Right kidney (tissue), 9 donors: ENCODE measurements at places on chromosomes 12 and 14.

GRCh38 chr12:105223352-105223845, 12.6 kb downstream of the APPL2 start:
- DNase-seq = no peak

- DNase-seq = no peak
These were observed 412.4 kb downstream of the PCNX1 start for GRCh38 chr14:71319666-71320065.

GRCh38 chr14:29893989-29894388, 33.7 kb downstream of the PRKD1 start:
- DNase-seq = no peak

DNA sequence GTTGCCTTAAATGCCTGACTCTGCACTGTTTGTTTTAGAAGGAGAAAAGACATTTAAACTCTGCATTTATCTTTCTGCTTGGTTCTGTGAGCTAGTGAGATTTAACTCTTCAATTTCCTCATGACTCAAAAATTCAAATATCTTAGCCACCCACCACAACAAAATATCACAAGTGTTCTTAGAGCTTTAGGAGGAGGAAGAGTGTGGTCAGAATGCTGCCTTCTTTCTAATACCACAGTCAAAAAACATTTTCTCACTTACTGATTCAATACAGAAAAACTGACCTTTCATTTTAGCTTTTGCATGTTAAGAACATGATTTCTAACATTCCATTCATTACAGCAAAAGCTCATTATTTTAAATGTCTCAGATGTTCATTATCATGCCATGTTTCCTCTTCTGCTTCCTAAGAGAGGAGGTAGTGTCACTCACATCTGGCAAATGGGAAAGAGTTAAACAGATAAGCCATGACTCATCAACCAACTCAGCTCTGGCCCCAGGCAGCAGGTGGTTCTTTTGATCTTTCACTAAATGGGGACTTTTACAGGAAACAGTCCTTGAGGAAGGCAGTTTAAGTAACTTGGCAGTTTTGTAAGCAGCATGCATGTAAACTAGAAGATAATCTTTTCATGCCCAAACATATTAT, 56.4 kb upstream of the RNU6-8 start:
- no peak for DNase-seq

- no peak for DNase-seq
These were observed 50.9 kb downstream of the KCNA5 start for GRCh38 chr12:5094551-5094950.

GRCh38 chr12:3168223-3169221, 91.3 kb downstream of the TSPAN9 start:
- no peak for DNase-seq

- no peak for DNase-seq
These were observed 6.9 kb downstream of the CFAP251 start for GRCh38 chr12:121925358-121925695.

- DNase-seq = no peak
These were observed 15.3 kb downstream of the EML1 start for GRCh38 chr14:99808515-99808914.

GRCh38 chr14:94622653-94623421, 10.6 kb downstream of the SERPINA3 start:
- DNase-seq = no peak

- no peak for DNase-seq
These were observed 388.0 kb downstream of the VRK1 start for GRCh38 chr14:97185186-97185585.
